ENCODE measurements at places on chromosomes 7 and 10.

DNA sequence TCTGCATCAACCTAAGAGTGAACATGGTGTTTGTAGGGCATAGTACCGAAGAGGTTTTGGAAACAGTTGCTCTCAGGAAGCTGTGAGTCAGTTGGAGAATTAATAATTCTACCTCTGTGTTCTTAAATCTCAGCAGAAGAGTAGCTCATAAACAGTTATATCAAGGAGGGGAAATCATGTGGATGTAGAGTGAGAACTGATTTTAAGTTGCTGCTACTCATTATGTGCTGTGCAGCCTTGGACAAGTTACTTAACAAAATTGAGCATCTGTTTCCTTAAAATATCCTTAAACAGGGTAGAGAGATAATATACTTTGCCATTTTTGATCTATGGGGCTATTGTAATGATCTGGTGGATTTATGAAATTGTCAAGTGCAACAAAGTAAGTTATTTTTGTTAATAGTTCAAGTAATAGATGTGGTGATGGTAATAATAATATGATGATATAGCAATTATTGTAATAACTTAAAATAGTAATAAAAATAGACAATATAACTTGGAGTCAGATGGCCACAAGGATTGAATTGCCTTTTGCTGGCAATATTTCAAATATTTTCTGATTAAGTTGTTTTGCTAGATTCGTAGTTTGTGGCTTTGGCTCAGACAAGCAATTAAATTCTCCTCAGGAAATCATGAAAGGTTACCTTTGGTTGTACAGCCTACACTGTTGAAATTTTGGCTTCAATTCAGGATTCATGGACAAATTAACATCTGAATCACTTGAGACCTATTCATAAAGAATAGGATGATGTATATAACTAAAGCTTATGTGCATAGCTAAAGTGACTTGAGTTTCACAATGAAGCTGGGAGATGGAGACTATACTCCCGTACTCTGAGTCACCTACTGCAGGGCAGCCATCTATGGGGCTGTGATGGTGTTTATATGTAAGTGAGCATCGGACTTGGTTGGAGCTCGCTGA, 228.5 kb downstream of the CDK14 start:
- DNase-seq, result peak; percentile 79

DNA sequence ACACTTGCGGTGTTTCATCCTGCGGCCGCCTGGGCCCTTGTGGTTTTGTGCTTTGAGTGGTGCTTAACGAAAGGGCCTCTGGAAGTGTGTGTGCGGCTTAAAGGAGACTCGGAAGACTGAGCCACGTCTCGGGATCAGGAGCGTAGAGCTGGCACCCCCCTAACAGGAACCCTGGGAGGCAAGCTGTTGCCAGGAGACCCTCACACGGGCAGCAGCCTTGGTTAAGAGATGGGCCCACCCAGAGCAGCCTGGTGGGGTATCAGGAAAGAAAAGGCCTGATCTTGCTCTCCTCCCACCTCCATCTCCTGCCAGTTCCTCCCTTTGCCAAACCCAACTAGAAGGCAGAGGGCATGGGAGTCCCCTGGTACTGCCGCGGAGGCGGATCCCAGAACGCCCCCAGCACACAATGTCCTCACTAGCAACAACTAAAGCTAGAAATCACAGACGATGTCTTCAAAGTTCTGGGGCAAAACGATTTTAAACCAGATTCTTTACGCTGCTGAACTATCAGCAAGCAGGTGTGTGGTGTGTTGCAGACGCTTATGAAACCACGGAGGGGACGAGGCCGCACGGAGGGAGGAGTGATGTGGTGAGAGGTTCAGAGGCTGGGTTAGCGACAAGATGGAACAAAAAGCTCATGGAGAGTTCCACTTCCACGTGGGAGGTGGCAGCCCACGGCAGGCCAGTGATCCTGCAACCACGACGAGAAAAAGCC, 67.0 kb upstream of the INPP5A start:
- no peak for DNase-seq

DNA sequence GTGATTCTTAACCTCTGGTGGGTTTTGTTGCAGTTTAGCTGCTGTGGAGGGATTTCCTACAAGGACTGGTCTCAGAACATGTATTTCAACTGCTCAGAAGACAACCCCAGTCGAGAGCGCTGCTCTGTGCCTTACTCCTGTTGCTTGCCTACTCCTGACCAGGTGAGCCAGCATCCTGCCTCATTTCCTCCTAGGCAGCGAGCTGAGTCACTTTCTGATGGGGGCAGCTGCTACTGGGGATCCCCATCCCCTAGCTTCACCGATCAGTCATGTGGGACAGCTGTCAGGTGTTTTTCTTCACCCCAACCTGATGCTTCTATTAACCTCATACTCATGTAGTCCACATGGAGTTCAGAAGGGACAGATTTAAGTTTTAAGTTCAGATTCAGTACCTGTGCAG, 21.7 kb upstream of the SMO start:
- no peak for DNase-seq

- DNase-seq, result no peak
These were observed 273.0 kb downstream of the GRM8 start for GRCh38 chr7:126979722-126980121.

DNA sequence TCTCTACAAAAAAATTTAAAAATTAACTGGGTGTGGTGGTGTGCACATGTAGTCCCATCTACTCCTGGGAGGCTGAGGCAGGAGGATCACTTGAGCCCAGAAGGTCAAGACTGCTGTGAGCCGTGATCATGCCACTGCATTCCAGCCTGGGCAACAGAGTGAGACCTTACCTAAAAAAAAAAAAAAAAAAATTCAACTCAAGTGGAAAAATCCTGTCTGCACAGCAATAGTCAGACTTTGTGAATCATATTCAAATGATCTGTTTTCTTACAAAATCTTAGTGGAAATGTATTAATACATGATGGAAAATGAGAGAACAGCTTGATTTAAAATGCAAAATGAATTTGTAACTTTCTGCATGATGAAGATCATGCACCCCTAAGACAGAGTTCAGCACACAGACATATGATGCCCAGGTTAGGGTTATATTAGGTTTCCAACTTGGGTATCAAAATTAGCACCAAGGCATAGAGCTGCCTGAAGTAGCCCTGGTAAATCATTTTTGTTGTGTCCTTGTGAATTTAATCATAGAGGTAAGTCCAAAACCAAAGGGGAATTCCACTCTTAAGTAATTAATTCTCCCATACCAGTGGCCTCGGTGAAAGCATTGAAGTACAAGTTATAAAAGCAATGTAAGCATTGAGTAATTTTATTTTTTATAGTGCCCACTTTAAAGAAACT, 93.8 kb downstream of the ADD3 start:
- DNase-seq, result no peak

Data from amniotic epithelial cell (primary cell).